ENCODE measurements at places on chromosomes 7 and 10.

DNA sequence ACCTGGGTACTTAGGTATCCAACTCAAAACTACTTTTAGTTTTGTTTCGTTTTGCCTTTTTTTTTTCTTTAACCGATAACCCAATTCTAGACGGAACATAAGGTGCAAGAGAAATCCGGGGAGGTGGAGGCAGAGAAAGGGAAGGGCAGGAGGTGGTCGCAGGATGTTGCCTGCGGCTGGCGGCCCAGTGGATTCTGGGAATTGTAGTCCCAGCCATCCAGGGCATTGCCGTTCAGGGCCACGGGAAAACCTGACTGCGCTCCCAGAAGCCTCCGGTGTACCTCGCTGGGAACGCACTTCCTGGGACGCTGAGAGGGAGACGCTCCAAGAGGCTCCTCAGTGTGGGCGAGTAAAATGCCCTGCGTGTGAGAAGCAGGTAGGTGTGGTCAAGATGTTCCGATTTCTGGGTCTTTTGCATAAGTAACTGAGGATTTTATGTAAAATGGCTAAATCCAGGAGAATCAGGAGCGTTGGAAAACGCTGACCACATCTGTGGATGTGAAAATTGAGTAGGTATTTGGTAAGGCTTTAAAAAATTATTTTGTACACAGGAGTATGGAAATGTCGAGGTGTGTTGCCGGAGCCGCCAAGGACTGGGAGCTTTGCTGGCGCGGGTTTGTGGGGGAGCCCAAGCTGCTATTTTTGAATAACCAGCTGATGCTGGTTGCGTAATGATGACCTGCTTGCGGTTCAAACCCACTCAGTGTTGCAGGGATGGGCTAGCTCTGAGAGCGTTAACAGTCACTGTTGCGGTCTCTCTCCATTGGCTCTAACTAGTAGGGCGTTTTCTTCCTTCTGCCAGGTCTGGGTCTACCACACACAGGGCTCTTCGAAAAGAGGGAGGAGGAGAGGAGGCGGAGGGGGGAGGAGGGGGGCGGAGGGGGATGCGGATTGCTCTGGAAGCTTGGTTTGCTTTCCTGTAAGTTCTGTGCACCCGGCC is at the start of gene CLDN12:
Gene CLDN12, plus strand, starts transcription at position 288 of the 940 bp plus-strand sequence. CDS start 9,216 bp downstream, outside the sequence.
- DNase-seq = peak; percentile 79

- no peak for DNase-seq
Observed at GRCh38 chr7:37344886-37345579, 103.6 kb downstream of the ELMO1 start.

GRCh38 chr7:117458977-117459583 is 20.7 kb upstream of the CFTR start:
- no peak for DNase-seq

DNA sequence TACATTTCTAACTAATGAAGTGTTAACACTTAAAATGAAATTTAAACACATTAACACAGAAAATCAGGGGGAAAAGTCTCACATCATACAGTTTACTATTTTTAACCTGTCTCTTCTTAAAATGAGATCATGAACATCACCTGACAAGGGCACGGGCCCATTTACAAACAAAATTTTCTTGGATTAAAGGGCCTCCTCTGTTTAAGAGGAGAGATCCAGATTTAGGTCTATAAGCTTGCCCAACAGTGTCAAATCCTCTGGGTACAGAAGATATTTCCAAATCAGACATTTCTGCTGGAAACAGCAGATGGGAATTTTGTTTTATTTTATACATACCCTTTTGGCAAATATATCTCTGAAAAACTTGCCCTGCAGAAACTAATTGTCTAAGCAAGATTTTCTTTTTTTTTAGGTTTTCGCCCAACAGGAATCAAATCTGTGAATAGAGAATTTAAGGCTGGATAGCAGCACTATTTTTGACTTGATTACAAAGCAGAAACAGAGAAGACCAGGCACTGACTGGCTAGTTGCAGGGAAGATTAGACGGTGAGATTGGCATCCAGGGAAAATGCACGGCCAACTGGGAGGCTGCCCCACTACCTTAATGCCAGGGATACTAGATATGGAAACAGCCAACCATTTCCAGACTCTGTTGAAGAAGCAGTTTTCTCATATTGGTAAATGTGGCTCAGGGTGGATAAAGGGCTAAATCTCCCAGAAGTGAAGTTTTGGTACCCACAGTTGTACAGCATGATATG is 173.4 kb downstream of the LRRN3 start:
- no peak for DNase-seq

- DNase-seq = no peak
Observed at GRCh38 chr7:920351-921070, 34.0 kb downstream of the ADAP1 start.

DNA sequence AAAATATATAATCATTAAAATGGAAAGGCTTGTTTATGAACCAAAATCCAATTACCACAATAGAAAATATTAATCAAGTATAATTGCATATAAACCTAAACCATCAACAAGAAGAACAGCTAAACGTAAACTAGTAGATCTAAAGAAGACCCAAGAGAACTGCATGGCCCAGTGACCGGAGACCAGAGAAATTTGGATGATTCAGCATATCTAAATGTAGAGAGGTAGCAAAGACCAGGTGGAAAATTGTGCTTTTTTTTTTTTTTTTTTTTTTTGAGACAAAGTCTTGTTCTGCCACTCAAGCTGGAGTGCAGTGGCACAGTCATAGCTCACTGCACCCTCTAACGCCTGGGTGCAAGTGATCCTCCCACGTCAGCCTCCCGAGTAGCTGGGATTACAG is 207.2 kb upstream of the SEMA3E start:
- no peak for DNase-seq

DNA sequence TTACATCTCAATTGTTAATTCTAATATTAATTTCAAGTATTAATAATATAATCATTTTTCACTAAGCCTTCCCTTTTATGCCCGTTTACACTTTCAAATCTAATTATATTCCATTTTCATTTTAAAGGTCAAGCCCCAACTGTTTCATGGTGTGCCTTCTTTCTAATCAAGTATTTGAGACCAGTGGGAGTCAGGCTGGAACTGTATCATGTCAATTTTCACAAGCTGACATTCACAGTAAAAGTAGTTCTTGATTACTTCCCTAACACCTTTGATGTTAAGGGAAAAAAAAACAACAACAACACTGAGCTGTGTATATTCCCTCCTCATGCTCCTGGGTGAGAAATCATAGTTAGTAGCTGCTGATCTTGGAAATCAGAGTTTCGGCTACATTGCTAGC is 38.1 kb downstream of the SFTPD start:
- DNase-seq = no peak

GRCh38 chr10:103666087-103666761 is 172.7 kb downstream of the NEURL1 start:
- no peak for DNase-seq

GRCh38 chr7:94378356-94378755 is 16.3 kb upstream of the COL1A2 start:
- DNase-seq = no peak

All from NCI-H446 treated with DMSO at 0.1 percent for 48 hours (cell line).